ENCODE measurements at places on chromosomes 3 and 15. TPM values are rescaled to one million over a fixed set of nuclear protein-coding genes. Genes with fewer than 3 reads are reported as not detected.

The VEPH1 gene
- total RNA-seq = 11.5 TPM

DNA sequence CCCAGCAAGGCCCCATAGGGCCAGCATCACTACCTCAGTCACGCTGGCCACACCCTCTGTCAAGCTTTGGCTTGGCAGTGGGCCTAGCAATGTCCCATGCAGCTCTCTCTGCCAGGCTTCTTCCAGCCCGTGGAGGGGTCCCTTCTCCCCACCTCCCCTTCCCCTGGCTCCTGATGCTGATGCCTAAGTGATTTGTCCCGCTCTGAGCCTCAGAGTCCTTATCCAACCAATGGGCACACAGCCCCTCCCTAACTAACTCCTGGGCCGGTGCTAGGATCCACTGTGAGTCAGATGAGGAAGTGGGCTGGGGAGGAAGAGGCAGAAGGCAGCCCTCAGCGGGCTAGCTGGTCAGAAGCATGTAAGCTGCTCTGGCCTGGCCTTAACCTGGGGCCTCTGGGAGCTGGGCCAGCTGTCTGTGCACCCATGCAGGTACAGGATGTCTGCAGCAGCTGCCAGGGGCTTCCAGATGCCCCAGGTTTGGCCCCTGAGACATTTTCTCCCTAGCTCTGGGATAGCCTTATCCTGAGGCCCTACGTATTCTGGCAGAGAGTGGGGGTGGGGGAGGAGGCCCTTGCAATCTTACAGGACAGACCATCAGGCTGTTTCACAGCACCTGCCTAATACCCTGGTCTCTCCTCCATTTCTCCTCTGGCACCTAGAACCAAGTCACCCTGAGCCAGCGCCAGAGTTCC is 740 bp upstream of the ZBTB47 start:
- peak overlapping the region; percentile 53 for H3K27ac ChIP-seq
- no peaks in the 10 kb centered on the region for H3K27me3 ChIP-seq
- H3K4me1 ChIP-seq = peaks cover 28% of the 10 kb centered on the region
- peaks cover 5% of the 10 kb centered on the region for H3K36me3 ChIP-seq

DNA sequence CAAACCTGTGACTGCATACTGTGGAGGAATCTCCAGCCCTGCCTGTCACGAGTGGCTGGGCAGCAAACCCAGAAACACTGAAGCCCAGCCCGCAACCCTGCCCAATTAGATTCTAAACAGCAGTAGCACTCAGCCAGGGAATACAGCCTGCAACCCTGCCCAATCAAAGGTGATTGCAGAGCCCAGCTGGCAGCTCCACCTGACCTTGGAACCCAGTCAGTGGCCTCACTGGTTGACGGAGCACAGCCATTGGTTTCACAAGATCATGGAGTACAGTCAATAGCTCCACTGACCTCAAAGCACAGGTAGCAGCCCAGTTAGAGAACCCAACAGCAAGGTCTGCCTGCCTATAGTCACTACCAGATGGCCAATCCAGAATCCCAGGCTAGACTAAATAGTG is 35.2 kb upstream of the MYLK start:
- no peaks in the 10 kb centered on the region for H3K27me3 ChIP-seq
- DNase-seq = no peak
- H3K27ac ChIP-seq = no peak overlapping the region
- peaks cover 50% of the 10 kb centered on the region for H3K36me3 ChIP-seq
- H3K4me1 ChIP-seq = no peaks in the 10 kb centered on the region
- no peak overlapping the region for H3K4me3 ChIP-seq

- no peaks in the 10 kb centered on the region for H3K36me3 ChIP-seq
- no peak for DNase-seq
- no peak overlapping the region for H3K27ac ChIP-seq
Measured at GRCh38 chr3:57048052-57048671, 12.3 kb upstream of the SPATA12 start.

GRCh38 chr3:184284696-184285095 is 8.9 kb downstream of the ECE2 start:
- no peaks in the 10 kb centered on the region for H3K4me1 ChIP-seq
- no peaks in the 10 kb centered on the region for H3K36me3 ChIP-seq
- H3K27me3 ChIP-seq = no peaks in the 10 kb centered on the region
- no peak overlapping the region for H3K4me3 ChIP-seq
- DNase-seq = peak; percentile 81

DNA sequence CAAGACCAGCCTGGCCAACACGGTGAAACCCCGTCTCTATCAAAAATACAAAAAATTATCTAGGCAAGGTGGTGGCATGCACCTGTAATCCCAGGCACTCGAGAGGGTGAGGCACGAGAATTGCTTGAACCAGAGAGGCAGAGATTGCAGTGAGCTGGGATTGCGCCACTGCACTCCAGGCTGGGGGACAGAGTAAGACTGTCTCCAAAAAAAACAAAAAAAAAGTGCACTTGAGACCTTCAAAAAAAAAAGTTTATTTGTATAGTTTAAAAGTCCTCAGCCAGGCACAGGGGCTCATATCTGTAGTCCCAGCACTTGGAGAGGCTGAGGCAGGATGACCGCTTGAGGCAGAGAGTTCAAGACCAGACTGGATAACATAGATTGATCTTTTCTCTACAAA is 2.1 kb downstream of the PBRM1 start:
- no peak for DNase-seq
- peaks cover 38% of the 10 kb centered on the region for H3K36me3 ChIP-seq
- H3K27ac ChIP-seq = no peak overlapping the region
- H3K27me3 ChIP-seq = no peaks in the 10 kb centered on the region
- H3K4me1 ChIP-seq = peaks cover 44% of the 10 kb centered on the region

DNA sequence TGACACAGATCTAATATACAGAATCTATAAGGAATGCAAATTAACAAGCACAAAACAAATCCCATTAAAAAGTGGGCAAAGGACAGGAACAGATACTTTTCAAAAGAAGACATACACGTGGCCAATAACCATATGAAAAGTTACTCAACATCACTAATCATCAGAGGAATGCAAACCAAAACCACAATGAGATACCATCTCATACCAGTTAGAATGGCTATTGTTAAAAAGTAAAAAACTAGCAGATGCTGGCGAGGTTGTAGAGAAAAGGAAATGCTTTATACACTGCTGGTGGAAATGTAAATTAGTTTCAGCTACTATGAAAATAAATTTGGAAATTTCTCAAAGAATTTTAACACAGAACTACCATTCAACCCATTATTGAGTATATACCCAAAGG is 50.7 kb downstream of the ADAMTS17 start:
- H3K4me3 ChIP-seq = no peak overlapping the region
- H3K4me1 ChIP-seq = peaks cover 12% of the 10 kb centered on the region
- no peaks in the 10 kb centered on the region for H3K27me3 ChIP-seq
- peak; percentile 85 for DNase-seq

GRCh38 chr15:77596821-77597803 is 35.6 kb downstream of the LINGO1 start:
- no peaks in the 10 kb centered on the region for H3K36me3 ChIP-seq
- no peak overlapping the region for H3K27ac ChIP-seq
- DNase-seq = no peak
- no peak overlapping the region for H3K4me3 ChIP-seq

- H3K27me3 ChIP-seq = peaks cover 4% of the 10 kb centered on the region
- H3K4me1 ChIP-seq = no peaks in the 10 kb centered on the region
- H3K4me3 ChIP-seq = no peak overlapping the region
- no peak overlapping the region for H3K27ac ChIP-seq
Measured at GRCh38 chr3:140432229-140432669, 245.6 kb upstream of the TRIM42 start.

The XCR1 gene
- not detected for total RNA-seq

- no peaks in the 10 kb centered on the region for H3K36me3 ChIP-seq
- no peak overlapping the region for H3K4me3 ChIP-seq
- no peaks in the 10 kb centered on the region for H3K27me3 ChIP-seq
- no peak for DNase-seq
- peaks cover 18% of the 10 kb centered on the region for H3K4me1 ChIP-seq
Measured at GRCh38 chr3:123080864-123081562, 14.2 kb downstream of the PDIA5 start.

DNA sequence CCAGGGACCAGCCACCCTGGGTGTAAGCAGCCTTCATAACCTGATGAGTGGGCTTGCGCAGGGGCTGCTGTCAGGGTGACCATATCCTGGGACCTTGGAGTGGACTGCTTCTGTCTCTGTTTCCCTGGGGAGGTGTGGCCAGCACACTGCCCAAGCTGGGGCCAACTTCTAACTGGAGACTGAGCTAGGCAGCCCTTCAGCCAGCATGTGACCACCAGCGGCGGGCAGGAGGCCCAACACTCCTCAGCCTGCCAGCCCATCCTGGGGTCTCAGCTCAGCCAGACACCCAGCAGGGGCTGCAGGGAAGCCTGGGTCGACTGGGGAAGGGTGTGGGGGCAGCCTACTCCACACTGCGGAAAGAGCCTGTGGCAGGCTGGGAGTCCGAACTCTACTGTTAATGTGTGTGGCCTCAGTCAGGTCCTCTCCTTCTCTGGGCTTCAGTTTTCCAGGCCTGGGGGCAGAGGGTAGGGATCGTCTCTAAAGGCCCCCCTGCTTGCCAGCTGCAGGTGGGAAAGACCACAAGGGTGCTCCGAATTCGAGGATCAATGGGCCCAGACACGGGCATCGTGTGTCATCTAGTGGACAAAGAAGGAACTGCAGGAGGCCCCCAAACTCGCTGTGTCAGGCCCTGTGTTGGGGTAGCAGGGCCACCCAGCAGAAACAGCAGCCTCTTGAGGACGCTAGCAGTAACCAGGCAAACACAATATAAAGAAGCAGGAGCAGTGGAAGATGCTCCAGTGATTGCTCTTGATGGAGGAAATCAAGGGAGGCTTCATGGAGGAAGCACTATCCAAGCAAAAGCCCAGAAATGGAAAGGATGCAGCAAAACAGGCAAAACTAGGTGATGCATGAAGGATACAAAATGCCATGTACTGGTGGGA is 2.0 kb upstream of the SEMA3G start:
- no peak overlapping the region for H3K27ac ChIP-seq
- peak; percentile 80 for DNase-seq
- no peaks in the 10 kb centered on the region for H3K36me3 ChIP-seq
- H3K4me3 ChIP-seq = no peak overlapping the region
- H3K27me3 ChIP-seq = no peaks in the 10 kb centered on the region

- no peaks in the 10 kb centered on the region for H3K27me3 ChIP-seq
- H3K4me3 ChIP-seq = no peak overlapping the region
- no peaks in the 10 kb centered on the region for H3K36me3 ChIP-seq
- no peak overlapping the region for H3K27ac ChIP-seq
- H3K4me1 ChIP-seq = no peaks in the 10 kb centered on the region
Measured at GRCh38 chr3:34475851-34476250, 677.4 kb downstream of the PDCD6IP start.

Measured in PC-3 (cell line).